ENCODE measurements at places on chromosomes 6 and 20.
A peak's percentile ranks its signal among the peaks of the same experiment; 100 is the strongest.

GRCh38 chr20:36950414-36951197 is 902 bp downstream of the SAMHD1 start:
- DNase-seq, result no peak

DNA sequence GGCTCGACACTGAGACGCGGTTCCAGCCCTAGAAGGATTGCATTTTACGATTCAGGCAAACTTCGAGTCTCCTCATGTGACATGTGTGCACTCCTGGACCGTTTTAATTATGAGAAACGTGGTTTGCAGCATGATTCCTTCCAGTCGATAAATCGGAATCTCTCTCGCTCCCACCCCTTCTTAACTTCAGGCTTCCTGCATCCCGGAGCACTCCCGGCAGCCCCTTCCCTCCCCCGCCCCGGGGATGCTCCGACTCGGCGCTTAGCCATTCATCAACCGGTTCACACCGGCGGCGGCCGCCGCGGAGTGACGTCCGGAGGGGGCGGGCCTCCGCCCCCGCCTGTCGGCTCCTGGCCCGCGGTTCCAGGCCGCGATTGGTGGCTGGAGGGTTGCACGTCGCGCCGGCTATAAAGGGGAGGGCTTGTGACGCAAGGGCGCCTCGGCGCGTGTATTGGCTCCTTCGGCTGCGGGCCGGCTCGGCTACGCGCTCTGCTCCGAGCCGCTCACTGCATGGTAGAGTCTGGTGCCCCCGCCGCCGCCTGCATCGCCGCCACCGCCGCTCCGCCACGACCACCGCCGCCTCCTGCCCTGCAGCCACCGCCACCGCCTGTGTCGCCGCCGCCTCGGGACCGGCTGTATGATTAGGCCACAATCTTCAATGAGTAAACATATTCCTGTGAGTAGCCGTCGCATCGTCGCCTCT is at the start of the genes LOC128125822 and PTP4A1:
LOC128125822 (plus strand) TSS at position 437 of the 703 bp plus-strand sequence.
PTP4A1 (plus strand) TSS at position 437 of the 703 bp plus-strand sequence. CDS start 4,401 bp downstream, outside the sequence.
- peak; percentile 99 for DNase-seq

GRCh38 chr20:4350096-4350495 is 334.7 kb upstream of the RNF24 start:
- DNase-seq, result no peak

DNA sequence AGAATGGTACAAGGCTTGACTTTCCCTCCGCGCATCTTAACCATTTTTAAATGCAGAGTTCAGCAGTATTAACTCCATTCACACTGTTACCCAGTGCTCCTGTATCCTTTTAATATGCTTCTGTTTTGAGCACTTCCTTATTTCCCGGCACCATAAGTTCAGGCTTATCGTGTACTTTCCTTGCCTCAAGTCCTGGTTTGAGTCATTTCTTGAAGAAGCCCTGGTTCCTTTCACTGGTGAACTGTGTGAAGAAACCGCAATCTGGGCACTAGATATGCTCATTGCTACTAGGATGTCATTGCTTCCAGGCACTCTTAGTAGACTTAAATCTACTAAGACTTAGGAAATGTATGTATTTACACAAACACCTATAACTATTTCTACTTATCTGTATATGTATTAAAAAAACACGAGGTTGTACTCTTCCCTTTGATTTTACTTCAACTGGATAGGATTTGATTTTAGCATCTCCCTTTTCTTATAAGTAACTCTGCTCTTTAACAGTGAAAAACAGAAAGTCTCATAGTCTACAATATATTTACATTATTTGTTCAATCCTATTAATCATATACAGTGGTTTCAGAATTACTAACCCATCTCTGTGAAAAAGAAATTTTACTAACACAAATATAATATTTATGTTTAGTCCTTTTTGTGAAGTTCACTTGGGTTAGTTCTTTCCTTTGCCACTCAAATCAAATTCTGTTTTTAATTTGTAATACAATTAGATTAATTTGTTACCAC is 135.5 kb downstream of the CDKAL1 start:
- no peak for DNase-seq

DNA sequence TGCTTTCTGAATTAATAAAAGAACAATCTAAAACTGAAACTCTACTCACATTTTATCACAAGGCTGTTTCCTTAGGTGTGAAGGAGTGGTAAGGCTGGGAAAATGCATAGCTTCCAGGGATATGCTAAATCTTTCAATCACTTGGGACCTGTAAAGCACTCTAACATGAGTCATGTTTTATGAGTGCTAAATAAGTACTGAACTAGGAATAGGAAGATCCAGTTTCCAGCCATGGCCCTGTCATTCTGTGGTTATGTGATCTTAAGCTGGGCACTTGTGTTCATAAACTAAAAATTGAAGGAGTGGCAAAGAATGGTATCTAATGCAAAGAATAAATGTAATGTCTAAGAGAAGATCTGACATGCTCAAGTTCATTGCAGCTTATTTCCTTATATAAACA is 6.1 kb upstream of the TMEM200A start:
- DNase-seq, result no peak

- DNase-seq, result no peak
These were observed 29.1 kb downstream of the QRSL1 start for GRCh38 chr6:106658469-106658868.

DNA sequence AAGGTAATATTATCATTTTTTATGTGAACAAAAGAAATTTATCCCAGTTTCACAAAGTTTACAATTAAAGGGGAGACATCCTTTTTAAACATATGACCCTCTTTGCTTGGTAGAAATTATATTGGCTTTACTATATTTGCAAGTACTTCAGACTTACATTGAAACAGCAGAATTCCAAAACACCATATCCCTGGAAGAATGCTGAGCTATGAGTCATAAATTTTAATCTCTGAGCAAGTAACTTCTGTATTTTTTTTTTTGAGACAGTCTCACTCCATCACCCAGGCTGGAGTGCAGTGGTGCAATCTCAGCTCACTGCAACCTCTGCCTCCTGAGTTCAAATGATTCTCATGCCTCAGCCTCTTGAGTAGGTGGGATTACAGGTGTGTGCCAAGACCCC is 240.4 kb downstream of the TBC1D32 start:
- DNase-seq, result no peak

GRCh38 chr6:33585403-33586107 is 5.5 kb upstream of the BAK1 start:
- peak; percentile 95 for DNase-seq

DNA sequence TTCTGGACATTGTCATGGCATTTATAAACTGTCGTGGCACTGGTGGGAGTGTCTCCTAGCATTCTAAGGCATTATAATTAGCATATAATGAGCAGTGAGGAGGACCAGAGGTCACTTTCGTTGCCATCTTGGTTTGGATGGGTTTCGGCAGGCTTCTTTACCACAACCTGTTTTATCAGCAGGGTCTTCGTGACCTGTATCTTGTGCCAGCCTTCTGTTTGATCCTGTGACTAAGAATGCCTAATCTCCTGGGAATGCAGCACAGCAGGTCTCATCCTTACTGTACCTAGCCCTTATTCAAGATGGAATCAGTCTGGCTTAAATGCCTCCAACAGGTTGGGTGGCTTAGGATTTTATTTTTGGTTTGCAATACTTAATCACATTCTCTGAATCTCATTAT is 142.7 kb upstream of the GGTLC1 start:
- DNase-seq, result no peak

DNA sequence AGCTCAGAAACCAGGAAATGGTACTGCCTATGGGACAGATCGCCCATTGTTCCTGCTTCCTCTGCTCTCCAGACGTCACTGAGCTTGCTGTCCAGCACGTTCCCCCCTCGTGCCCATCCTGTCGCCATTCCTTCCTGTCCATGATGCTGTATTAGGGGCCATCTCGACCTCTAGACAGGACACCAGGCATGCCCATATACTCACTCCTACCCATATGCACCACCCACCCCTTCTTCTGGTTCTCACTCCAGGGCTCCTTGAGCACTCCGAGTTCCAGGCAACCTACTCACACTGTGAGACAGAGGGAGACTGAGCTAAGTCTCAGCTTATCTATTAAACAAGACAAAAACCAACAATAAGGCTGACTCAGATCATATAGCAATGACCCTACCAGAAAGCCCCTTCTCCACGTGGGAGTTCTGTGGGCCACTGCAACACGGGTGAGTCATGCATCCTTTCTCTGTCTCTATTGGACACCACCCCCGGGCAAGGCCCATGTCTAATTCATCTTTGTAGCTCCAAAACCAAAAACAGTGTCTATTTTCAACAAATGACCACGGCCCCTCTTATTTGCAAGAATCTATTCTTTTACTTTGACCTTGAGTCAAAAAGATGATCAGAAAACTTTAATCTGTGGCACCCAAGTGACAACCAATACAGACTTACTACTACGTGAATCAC is 65.7 kb downstream of the PSMG4 start:
- DNase-seq, result peak; percentile 71

- no peak for DNase-seq
These were observed 64.9 kb downstream of the DLL1 start for GRCh38 chr6:170225852-170226417.

GRCh38 chr20:57251344-57251743 is 15.1 kb downstream of the BMP7 start:
- DNase-seq, result no peak

DNA sequence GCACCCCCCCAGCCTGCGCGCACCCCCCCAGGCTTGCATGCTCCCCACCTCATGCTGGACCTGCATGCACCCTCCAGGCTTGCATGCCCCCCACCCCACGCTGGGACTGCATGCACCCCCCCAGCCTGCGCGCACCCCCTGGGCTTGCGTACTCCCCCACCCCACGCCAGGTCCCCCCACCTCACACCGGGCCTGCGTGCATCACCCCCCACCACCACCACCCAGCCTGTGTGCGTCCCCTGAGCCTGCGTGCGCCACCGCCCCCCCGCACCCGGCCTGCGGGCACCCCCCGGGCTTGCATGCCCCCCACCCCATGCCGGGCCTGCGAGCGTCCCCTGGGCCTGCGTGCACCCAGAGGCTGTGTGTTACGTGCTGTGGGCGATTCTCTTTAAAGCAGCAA is 61.0 kb upstream of the SLCO4A1 start:
- DNase-seq, result no peak

DNA sequence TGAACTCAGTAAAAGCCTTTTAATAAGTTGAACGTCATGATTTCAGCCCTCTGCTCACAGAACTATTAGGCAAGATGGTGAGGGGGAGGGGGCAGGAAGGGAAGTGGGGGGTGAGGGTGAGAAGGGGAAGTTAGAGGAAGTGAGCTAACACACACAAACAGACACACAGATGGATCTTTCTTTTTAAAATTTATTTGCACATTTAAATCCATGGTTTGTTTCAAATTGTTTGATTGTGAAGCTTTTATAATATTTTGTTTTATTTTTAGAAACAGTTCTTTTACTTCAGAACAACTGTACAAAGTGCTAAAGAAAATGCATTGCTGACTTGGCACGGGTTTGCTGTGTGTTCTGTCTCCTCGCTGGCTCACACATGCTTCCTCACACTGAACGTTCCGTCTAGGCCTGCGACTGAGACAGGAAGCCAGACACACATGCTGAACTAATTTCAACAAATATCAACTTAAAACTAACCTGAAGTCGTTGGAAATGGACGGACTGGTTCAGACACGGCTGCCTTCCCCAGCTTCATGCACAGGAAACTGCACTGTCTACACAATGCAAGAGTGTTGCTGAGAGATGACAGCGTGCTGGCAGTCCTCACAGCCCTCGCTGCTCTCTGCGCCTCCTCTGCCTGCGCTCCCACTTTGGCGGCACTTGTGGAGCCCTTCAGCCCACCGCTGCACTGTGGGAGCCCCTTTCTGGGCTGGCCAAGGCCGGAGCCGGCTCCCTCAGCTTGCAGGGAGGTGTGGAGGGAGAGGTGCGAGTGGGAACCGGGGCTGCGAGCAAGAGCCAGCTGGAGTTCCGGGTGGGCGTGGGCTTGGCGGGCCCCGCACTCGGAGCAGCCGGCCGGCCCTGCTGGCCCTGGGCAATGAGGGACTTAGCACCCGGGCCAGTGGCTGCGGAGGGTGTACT is 8.1 kb upstream of the ZBP1 start:
- DNase-seq, result peak; percentile 75

DNA sequence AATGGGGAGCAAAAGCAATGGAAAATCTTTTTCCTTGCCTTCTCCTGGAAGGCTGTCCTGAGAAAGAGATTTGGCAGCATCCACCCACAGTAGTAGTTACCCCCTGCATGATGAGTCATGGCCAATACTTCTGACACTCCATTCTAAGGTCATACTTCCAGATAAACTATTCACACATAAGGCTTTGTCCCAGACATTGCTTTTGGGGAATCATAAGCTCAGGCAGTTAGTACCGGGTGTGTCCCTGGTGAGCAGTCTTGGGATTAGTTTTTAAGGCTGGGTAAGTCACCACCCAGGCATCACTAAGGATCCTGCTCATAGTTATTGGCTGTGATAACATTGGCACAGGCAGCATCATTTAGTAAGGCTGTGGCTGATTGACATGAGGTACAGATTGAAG is 160.6 kb upstream of the GGTLC1 start:
- no peak for DNase-seq

DNA sequence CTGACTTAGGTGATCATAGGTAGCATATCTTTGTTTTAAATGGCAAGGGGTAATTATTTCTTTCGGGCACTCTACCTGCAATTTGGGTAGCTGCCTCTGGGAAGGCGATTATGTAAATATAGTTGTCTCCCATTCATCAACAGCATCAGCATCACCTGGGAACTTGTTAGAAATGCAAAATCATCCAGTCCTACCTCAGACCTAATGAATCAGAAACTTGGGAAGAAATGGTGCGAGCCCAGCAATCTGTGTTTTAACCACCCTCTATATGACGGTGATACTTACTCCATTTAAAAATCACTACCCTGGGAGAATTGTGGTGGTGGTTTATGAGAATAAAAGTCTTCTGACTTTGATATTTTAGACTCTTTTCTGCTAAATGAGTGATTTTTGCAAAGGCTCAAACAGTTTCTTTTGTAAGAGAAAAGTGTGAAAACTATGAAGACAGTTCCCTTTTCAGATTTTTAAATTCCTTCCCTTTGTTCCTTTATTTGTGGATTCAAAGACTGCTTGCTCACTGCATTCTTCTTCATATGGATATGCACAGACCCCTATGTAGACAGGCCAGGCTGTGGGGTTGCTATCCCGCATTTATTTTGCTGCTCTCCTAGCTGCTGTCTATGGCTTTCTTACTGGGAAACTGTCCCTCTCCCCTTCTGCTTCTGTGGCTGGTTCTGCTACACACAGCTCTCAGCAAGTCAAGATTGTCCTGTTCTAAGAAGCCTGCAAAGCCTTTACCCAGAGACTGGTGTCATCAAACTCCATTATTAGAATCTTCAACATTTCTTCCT is 365.3 kb downstream of the RNF144B start:
- no peak for DNase-seq

DNA sequence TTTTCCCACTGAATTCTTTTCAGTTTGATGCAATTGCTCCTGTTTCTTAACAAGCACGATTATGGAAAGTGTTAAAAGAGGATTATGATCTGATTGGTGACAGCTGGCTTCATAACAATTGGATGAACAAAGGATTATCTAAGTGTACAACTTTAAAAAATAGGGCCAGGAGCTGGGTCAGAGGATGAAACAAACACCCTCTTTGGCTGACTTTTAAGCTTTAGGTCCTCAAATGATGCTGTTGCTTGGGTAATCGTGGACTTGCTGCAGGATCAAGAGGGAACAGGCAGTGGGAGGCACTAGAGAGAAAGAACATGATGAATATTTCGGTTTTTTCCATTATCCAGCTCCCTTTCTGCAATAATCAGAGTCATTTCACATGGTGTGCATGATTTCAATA is 35.5 kb upstream of the TMX4 start:
- DNase-seq, result no peak

GRCh38 chr6:16403831-16404230 is 165.4 kb downstream of the GMPR start:
- no peak for DNase-seq

Measured in activated effector memory CD4-positive, alpha-beta T cell treated with anti-CD3 and anti-CD28 coated beads, Interleukin-2, amount 50 U/mL, for 16 hours (primary cell).